Activated CD8-positive, alpha-beta T cell treated with anti-CD3 and anti-CD28 coated beads for 36 hours (primary cell): ENCODE measurements at places on chromosomes 12 and 14. TPM values are rescaled to one million over a fixed set of nuclear protein-coding genes. Genes with fewer than 3 reads are reported as not detected.

DNA sequence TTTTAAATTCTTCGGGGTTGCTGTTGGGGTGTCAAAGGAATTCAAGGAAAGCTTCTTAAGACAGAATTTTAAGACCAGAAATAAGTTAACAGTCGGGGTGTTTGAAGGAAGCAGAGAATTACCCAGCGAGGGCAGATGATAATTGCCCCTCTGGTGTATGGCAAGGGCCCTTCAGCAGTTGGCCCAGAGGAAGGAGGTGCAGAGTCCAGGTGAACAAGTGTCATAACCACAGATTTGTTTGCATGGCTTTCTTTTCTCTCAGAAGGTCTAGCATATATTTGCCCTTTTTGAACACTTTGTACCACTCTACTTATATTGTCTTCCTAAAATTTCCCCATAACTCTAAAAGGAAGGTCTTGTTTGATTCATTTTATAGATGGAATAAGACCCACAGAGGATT, 1.8 kb downstream of the PDE6H start:
- DNase-seq = no peak

DNA sequence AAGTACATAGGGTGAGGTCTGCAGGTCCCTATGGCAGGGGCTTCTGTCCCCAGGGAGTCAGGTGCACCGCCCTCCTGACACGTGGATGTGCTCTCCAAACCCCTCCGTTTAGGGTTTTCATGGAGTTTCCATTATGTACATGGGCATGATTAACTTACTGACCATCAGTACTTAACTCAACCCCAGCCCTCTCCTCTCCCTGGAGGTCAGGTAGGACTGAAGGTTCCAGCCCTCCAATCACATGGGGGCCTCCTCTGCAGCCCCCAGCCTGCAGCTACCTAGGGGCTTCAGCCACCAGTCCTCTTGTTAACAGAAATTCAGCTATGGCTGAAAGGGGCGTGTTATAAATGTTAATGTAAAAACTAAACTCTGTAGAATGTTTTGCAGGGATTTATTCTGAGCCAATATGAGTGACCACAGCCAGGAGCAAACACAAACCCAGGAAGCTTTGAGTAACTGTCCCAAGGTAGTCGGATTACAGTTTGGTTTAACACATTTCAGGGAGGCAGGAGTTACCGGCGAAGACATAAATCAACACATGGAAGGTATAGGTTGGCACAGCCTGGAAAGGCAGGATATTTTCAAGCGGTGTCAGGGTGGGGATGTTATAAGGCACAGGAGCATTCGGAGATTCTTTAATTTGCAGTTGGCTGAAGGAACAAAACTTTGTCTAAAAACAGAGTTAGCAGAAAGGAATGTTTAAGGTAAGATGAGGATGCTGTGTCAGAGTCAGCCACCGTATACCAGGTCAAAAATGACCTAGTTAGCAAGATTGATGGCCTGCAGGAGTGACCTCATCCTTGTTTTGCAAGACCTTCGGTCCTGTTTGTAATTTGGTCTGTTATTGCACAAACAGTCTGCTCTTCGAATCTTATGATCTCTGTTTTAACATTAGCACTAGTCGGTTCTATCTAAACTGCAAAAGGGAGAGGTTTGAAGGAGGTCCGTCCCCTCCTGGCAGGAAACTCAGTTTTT, 75.2 kb downstream of the TNFAIP2 start:
- no peak for DNase-seq

EPS8 gene
- total RNA-seq = 2.3 TPM

- DNase-seq = peak; percentile 48
Measured at GRCh38 chr14:20455355-20456300, 602 bp downstream of the APEX1 start.

- DNase-seq = no peak
Measured at GRCh38 chr12:62588916-62589315, 122.3 kb downstream of the MON2 start.

- no peak for DNase-seq
Measured at GRCh38 chr12:50051101-50051806, 6.1 kb upstream of the ASIC1 start.

WSCD2 gene
- total RNA-seq = not detected

GRCh38 chr12:26318661-26319068, 123.3 kb downstream of the SSPN start:
- peak; percentile 17 for DNase-seq

DBX2 gene
- total RNA-seq = not detected

NKX2-1 gene
- total RNA-seq = 0.25 TPM

DNA sequence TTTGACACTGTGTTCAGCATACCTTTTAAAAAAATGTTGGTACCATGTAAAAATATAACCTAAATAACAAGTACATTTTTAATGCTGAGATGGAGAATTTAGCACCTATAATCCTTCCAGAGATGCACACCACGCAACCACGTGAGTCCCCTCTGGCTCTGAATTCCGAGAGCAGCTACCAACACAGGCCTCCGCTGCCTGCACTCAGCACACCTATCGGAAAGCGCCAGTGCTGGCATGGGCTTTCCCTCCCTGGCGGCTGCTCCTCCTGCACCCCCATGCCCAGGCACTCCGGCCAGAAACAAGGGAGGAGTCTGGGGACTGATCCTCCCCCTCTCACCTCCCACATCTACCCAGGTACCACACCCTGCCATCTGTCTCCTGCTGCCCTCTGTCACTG, 47.0 kb downstream of the ITPK1 start:
- DNase-seq = no peak

- no peak for DNase-seq
Measured at GRCh38 chr14:93239869-93240677, 33.0 kb downstream of the UBR7 start.

VWF gene
- 0.11 TPM for total RNA-seq

GRCh38 chr12:86711731-86712130, 455.5 kb upstream of the MGAT4C start:
- DNase-seq = no peak

DNA sequence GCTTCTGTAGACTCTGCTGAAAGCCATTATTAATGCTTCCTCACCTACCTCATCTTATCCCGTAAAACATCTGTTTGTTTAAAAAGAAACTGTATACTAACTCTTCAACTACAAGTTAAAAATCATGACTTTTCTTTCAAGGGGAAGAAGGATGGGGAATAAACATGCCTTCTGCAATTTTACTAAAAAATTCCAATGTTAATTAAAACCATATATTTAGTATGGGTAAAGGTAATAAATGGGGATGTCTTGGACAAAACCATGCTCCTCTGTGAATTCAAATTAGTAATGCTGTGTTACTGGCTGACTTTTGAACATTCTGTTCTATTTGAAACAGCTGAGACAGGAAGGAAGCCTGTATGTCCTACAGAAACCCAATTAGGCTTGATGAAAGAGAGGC, 311.1 kb upstream of the DIO2 start:
- DNase-seq = no peak

DNA sequence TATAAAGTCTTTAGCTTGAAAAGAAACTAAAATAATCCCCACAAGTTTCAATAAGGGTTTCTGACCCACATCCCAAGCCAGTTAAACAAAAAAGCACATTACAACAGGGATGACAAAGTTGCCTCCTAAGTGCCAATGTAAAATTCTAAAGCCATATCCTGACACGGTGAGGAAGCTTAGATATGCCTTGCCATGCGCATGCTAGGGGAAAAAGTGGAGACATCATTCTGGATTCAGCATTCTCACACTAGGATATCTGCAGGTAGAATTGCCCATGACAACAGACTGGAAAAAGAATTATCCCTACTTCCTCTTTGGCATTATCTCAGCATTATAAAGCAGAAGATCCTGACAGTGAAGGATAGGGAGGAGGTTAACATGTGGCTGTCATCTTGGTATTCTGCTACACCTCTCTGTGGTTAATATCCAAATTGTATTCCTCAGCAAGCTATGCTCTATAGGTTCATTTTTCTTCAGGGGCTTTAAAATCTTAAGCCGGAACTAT, 4.9 kb downstream of the DUSP6 start:
- DNase-seq = no peak

GRCh38 chr14:31881531-31882310, 195.4 kb upstream of the ARHGAP5 start:
- no peak for DNase-seq

DNA sequence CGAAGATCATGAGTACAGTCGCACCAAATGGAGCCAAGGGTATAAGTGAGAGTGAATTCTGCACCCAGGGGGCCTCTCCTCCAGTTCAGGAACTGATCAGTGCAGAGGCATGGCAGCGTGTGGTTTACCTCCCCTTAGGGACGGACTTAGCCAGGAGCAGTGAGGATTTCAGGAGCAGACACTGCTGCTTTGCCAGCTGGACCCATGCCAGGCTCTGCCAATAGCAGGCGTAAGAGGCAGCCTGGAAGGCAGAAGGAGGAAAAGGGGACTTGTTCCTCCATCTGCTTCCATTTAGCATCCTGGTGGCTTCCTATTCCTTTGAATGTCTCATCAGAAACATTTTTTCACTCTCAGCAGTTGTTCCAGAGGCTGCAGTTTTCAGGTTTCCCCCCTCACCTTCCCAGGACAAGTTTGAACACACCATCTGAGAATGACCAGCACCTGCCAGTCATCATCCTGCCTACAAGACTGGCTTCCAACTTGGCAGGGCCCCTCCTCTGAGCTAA, 137.0 kb upstream of the LMNTD1 start:
- no peak for DNase-seq

DNA sequence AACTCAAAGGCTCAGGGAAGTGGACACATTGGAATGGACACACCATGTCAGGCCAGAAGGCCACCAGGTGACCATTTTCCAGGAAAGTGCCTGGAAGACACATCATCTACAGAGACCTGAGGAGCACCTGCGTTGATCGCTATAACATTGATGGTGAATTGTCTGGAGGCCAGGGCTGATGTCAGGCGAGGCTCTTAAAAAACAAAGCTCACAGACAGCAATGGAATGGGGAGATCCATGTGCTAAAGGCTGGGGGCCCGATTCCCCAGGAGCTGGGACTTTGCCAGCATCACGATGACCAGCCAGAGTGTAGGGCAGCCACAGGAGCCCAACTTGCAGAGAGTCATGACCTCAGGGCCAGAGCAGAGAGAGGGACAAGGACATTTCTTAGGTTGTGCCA, 30.3 kb downstream of the DIO3 start:
- DNase-seq = no peak

DNA sequence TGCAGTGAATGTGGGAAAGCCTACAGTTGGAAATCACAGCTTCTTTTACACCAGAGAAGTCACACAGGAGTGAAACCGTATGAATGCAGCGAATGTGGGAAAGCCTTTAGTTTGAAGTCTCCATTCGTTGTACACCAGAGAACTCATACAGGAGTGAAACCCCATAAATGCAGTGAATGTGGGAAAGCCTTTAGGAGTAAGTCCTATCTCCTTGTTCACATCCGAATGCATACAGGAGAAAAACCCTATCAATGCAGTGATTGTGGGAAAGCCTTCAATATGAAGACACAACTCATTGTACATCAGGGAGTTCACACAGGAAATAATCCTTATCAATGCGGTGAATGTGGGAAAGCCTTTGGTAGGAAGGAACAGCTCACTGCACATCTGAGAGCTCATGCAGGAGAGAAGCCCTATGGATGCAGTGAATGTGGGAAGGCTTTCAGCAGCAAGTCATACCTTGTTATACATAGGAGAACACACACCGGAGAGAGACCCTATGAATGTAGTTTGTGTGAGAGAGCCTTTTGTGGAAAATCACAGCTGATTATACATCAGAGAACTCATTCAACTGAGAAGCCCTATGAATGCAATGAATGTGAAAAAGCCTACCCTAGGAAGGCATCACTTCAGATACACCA, 24.6 kb downstream of the ZNF26 start:
- DNase-seq = no peak

DNA sequence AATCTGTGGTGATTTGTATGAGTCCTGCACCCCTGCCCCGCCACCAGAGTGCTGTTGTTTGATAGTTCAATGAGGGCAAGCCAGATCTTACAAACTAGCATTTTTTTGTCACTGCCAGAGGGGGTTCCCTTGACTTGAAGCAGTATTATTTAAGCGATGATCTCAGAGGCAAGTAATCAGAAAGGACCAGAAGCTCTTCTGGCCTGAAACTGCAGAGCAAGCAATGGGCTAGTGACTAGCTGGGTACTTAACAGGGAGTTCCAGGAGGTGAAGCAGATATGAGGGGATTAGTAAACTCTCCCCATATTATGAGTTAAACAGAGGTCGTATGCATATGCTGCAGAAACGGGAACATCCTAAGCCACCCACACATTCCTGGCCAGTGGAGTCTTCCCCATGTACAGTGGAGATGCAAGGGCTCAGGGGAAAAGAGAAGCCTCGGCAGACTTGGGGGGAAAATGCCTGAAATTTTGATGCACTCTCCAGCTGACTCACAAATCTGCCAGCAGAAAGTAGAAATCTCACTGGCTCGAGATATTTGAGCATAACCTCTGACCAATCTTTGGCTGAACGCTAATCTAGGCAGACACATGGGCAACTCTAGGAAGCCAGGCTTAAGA, 8.3 kb upstream of the CRACR2A start:
- DNase-seq = no peak

LIN7A gene
- total RNA-seq = not detected

NRL gene
- 2.5 TPM for total RNA-seq
